Naive thymus-derived CD4-positive, alpha-beta T cell (primary cell): ENCODE measurements at places on chromosomes 2 and 18. TPM values are rescaled to one million over a fixed set of nuclear protein-coding genes. Genes with fewer than 3 reads are reported as not detected.

Gene ZSWIM2
- not detected for total RNA-seq

Gene CDH2
- total RNA-seq, result 0.27 TPM

Gene ZC3H8
- 8.8 TPM for total RNA-seq

DNA sequence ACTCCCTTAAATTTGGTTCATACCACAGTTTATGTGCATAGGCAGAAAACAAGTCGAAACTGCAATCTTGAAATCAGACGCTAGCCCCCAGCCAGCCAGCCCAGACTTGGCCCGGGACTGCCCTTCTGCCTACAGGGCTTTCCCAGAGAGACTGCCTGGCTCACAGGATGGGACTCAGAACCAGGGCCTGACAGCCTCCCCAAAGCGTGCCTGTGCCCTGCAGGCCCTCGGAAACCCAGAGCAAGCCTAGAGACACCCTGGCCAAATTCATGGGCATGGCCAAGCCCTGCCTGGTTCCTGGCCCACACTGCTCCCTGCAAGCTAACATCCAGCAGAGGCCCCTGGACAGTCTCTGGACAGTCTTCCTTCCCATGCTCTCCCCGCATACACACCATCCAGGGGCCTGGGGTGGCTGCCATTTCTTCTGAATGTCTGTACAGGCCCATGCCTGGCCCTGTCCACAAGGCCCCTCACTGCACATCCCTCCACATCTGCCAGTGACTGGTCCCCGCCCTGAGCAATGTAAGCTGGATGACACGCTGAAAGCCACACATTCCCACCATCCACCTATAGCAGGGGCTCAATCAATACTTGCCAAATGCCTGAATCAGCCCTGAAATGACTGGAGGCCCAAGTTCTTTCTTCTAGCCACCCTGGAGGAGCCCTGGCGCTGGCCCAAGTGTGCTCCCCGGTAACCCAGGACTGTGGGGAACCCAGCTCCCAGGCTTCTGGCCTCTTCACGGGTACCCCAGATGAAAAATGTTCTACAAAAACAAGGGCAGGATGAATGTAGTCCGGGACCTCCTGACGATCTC, 73.1 kb downstream of the HDAC4 start:
- DNase-seq, result no peak

Gene HOXD10
- total RNA-seq, result not detected

DNA sequence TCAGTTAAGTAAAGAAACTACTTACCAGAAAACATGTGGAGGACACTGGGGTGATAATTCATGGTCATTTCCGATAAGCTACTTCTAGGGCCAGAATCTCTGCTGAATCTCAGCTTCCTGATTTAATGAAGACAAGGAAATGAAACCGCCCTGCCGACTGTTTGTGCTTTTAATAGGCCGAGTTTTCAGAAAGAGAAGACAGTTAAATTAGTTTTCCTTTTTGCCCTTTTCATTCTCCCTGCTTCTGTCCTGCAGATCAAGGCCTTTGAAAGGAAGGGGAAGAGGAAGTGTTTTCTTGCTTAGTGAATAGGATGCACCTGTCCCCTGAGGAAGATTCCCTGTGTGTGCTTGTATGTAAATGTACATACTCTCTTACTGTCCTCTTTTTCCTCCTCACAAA, 126.6 kb downstream of the SH3RF3 start:
- DNase-seq, result no peak

Gene CRACDL
- total RNA-seq, result 0.46 and 1.3 TPM in 2 replicates
